Testis (tissue), 5 donors: ENCODE measurements at places on chromosomes 1 and 21.
A peak's percentile ranks its signal among the peaks of the same experiment; 100 is the strongest.

DNA sequence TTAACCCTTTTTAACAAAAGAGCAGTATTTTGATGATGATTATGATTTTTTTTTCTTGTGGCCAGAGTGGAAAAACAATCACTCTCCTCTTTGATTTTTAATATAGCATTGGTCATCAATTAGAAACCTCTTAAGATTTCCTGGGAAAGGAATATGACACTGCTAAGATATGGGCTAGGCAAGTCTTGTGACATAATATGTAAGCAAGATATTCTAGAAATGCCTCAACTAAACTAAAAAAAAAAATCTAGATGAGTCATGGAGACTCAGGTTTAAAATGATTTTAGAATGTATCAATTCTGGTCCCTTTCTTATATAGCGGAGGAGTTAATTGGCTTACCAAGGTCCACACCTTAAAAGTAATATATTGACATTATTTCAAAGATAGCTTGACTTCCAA, 60.3 kb upstream of the JUN start:
- no peak for DNase-seq

- no peak for DNase-seq
These were observed 1.8 kb downstream of the USP24 start for GRCh38 chr1:55213151-55213884.

- no peak for DNase-seq
These were observed 162.7 kb upstream of the COL6A1 start for GRCh38 chr21:45818904-45819285.

DNA sequence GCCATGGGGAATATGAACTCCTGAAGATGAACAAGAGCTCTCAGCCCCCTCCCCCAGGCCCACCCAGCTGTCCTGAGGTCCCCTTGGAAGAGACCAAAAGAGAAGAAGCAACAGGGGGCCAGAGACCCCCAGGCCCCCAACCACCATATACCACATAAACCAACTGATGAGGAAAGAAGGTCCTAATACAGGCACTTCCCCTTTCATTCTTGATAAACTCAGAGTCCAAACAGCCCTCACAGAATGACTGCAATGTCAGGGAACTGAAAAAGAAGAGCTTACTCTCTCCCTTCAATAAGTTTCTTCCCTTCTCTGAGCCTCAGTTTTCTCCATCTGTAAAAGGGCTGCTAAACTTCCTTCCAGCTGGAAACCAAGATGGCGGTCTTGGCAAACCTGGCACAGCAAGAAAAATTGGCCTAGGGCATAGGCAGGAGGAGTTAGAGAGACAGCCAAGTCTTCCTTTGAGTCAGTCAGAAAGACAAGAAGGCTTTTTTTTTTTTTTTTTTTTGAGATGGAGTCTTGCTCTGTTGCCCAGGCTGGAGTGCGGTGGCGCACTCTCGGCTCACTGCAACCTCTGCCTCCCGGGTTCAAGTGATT, 90.5 kb downstream of the VWA5B1 start:
- no peak for DNase-seq

DNA sequence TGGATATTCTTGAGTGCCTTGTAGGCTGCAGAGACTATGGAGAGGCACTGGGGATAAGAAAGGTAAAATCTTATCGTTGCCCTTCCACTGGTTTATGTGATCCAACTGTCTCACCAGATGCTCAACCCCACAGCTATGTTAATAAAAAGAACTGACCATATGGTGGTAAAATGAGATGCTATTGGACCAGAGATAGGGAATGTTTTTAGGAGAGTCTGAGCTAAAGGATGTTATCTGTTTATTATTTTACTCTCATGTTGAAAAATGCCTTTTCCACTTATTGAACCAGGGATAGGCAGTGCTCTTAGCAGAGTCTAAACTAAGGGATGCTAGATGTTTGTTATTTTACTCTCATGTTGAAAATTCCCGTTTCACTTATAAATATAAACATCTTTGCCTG, 172.8 kb upstream of the GREM2 start:
- DNase-seq = no peak

GRCh38 chr1:248757784-248758195, 2.2 kb upstream of the LYPD8 start:
- no peak for DNase-seq

DNA sequence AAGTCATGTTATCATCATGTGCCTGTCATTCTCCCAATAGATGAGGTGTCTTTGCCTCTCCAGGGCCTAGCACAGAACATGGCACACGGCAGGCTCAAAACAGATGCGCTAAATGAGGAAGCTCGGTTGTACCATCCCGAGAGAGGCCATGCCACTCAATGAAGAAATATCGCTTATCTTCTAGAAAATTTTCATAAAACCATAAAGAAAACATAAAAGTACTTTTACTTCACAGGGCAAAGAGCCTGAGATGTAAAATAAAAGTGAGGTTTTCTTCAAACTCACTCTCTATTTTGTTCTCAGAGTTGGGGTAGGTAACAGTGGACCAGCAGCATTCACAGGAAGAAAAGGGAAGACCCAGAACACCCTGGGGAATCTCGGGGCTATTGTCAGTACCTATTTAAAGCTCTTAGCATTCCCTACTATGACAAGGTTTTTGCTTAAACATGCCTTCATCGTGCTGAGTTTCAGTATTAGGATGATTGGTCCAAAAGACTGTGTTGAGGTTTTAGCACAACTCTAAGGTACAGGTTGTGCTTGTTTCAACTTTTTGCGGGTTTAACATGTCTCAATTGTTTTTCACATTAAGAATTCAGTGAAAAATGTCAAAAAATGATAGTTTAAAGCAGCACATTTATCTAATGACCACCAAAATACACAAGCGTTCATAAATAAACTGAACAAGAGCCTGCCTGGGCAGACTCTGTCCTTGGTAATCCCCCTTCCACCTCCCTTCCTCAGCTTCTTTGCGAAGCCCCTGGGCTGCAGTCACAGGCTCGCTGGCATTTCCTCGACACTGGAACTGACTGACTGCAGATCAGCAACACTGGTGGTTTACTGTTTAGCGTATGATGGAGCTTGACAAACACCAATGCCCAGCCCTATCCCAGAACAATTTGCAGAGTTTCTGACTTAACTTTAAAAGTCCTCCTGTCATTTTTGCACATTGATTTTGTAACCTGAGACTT, 55.6 kb downstream of the COQ8A start:
- DNase-seq = no peak

DNA sequence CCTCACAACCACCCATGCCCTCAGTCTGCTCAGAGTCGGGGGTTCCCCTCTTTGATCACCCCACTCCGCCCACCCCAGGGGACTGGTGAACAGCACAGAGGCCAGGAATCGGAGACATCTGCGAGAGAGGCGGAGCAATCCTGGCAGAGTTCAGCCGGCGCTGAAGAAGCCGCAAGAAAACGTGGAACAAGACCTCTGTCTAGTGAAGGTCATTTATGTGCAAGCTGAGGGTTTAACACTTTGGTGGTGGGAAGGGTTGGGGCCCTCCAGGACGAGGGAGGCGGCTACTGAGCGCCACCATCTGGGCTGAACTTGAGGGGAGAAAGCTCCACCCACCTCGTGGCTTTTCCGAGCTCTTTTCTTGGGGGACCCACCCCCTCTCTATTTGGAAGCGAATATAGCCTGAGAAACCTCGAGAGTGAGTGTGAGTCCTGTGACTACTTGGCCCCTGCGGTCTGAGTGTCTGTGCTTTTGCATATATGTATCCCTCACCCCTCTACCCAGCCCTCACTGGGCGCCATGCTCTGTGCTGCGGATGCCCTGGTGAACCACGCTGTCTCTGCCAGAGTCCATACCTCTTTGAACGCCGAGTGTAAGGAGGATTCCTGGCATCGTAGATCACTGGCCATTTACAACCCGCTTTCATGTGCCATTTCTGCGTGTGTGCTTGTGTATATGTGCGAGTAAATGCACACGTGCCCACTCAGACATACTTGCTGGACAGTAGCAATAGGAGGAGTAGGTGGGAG, 1.2 kb upstream of the EPHA10 start:
- DNase-seq = no peak

DNA sequence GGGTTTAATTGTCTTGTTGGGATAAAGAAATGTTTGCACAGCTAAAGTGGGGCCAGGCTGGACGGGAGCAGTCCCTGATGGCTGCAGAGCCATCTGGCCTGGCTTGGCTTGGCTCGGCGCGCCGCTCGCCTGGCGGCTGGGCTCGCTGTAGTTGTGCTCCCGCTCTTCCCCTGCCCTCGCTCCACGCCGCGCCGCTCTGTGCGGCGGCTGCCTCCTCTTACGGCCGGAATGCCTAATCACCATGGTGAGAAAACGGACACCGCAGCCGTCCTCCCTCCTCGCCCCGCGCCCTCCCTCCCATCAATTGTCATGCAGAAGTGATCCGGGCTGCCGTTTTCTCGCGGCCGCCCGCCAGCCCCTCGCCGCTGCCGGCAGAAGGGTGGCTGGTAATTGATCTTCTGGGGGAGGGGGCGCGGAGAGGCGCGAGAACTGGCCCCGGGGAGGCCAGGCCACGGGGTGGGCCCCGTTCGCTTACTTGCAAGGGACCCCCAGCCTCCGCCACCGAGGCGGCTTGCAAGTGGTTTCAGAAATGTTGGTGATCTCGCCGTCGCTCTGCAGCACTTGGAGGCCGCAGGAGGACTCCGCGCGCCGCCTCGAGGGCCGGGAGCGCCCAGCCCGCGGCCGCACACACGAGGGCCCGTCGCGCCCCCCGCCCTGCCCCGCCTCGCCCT, 12.4 kb downstream of the RNF220 start:
- DNase-seq = peak; percentile 45

- DNase-seq = no peak
These were observed 28.3 kb downstream of the POU2F1 start for GRCh38 chr1:167248707-167249642.

GRCh38 chr1:8189931-8190483, 127.9 kb upstream of the SLC45A1 start:
- DNase-seq = no peak

DNA sequence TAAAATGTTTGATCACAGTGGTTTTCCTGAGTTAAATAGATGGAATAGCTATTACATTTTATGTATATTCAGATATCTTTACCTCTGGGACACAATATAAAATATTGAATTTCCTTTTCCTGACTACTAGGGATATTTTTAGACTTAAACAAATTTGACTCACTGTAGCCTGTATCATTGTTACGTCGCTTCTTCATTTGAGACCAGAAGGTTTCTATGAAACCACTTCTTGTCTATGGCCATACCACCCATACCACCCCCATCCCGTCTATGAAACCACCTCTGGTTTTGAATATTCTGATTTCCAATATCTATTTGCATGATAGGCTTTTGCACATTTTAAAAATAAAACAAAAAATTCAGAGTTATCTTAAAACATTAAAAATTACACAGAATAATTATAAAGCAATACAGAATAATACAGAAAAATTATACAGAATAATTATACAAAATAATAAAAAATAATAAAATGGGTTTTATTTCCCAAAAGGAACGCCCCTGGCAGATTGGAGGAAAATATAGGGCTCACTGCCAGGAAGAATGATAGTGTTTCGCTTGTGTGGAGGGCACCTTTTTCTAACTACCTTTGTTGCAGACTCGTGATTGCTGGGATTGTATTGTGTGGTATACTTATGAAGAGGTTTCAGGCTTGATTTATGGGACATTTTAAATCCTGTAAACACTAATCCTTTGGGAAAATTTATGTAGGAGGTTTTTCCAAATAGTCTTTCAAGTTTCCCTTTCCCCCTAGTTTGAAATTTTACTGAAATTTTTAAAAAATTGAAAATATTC, 4.7 kb downstream of the SPEN start:
- no peak for DNase-seq

DNA sequence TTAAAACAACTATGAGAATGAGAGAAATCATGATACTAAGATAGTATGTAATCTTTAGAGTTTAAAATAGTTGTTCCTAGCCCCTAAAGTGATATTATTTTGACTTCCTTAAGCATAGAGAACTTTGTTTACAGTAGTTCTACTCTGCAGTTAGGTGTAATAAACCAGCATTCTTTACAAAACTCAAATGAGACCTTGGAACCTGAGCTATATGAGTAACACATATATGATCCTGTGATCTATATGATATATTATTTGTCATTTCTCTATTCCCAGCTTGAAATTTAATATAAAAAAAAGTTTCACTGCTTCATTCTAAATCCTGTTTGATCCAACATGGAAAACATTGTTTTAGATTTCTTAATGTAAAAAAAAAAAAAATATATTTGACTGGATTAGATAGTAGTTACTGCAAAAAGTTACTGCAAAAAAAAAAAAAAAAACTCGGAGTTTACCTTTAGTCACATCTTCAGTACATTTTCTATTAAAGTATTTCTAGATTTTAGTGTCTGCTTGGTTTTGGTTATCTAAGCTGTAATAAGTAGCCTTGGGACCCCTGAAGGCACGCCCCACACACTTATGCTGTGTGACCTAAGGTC, 463.8 kb downstream of the USP25 start:
- no peak for DNase-seq

DNA sequence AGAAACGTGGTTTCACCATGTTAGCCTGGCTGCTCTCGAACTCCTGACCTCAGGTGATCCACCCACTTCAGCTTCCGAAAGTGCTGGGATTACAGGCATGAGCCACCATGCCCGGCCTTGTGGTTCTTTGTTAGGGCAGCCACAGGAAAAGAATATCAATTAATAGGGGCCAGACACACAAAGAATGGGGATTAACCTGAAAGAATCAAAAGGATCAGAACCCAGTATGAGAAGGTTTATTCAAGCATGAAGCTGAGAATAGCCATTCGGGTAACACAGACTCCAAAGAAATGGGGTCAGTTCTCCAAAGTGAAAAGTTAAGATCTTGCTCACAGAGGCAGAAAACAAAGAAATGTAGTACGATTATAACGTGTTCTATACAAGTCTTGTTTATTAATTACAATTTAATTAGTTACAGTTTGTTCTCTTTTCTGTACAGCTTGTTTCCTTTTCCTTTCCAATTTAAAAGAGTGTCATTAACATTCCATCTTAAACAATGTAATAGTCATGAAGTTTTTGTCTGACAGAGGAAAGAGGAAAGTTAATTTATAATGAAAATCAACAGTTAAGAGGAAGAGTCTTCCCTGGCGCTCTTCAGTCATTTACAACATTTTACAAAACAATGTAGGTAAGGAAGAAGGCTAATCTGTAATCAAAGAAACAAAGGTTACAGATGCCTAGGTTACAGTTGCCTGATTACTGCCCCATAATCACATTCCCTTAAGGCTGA, 51.3 kb upstream of the SLC45A1 start:
- DNase-seq = no peak

DNA sequence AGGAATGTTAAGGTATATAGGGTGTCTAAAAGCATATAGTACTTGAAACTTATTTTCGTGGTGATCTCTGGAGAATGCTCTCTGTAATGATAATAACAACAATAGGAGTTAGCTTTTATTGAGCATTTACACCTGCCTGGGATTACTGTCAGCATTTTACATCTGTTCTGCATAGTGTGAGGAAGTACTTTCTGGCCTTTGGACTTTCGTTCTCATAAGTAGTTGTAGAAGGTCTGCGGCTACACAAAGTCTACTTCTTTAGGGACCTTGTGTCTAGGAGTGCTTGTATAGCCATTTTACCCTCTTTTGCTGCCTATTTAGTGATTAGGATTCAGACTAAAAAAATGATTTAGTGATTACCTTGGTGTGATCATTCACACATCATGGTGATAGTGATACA, 103.6 kb upstream of the GPR52 start:
- no peak for DNase-seq

GRCh38 chr1:166527752-166528151, 311.5 kb upstream of the POGK start:
- no peak for DNase-seq
